Fibroblast of skin of abdomen (primary cell): ENCODE measurements at places on chromosomes 13 and 19.

- DNase-seq: no peak
Observed at GRCh38 chr13:24064371-24064770, 96.1 kb upstream of the SPATA13 start.

DNA sequence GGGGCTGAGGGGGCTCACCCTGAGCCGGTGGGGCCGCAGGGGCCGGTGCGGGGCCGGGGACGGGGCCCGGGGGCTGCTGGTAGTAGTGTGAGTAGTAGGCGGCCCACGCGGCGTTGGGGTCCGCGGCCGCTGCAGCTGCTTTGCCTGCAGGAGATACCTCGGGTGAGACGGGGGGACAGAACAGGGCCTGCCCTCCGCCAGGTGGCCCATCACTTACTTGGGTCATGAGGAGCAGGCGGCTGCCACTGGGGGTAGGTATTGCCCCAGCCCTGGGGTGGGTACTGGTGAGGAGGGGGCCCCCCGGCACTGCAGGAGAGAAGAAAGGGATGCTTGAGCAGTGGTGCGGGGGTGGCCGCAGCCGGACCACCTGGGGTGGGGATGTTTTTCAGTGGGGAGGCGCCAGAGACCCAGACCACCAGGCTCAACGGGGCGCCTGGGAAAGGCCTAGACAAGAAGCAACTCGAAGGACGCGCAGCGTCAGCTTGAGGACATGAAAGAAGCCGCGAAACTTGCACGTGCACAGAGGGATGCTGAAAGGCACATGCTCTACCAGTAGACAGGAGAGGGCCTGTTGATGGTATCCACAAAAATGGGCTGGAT is 8.9 kb downstream of the KHSRP start:
- DNase-seq: no peak

DNA sequence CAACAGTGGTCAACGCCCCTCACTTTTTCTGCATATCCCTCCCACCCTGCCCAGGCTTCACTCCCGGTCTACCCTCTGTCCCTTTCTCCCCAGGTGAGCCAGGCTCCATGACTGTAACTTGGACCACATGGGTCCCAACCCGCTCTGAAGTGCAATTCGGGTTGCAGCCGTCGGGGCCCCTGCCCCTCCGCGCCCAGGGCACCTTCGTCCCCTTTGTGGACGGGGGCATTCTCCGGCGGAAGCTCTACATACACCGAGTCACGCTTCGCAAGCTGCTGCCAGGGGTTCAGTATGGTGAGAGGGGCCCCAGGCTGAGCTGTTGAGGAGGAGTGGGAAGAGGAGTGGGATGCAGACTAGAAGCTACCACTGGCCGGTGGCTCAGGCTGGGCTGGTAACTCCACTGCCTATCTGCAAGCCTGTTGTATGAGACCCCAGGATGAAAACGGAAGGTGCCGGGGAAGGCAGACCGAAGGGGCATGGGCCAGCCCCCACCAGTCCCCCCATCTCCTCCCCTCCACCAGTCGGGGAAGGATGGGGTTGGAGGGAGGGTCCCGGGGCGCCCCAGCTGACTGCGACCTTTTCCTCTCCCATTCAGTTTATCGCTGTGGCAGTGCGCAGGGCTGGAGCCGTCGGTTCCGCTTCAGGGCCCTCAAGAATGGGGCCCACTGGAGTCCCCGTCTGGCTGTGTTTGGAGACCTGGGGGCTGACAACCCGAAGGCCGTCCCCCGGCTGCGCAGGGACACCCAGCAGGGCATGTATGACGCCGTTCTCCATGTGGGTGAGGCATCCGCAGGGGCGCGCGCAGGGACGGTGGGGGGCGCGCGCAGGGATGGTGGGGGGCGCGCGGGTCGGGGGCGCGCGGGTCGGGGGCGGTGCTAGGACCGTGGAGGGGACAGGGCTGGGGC is 14.4 kb downstream of the ACP7 start:
- no peak for DNase-seq

DNA sequence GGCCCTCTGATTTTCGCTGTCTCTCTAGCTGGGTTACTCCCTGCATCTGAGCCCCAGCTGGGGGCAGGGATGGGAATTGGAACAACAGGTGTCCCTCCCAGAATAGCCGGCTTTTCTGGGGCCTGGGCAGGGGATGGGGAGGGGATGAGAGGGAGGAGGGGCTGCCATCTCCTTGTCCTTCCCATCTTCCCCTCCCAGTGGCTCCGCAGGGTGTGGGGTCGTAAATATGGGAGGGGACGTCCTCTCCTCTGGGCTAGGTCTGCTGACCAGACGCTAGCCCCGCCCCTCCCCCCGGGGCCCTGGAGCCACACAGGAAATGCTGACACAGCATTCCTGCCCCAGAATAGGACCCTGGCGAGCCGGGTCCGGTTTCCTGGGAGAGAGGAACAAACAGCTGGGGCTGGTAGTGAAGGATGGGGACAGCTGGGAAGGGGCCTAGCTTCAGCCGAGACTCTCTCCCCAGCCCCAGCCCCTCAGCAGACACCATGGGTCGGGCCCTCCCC is 1.1 kb downstream of the RYR1 start:
- no peak for DNase-seq

DNA sequence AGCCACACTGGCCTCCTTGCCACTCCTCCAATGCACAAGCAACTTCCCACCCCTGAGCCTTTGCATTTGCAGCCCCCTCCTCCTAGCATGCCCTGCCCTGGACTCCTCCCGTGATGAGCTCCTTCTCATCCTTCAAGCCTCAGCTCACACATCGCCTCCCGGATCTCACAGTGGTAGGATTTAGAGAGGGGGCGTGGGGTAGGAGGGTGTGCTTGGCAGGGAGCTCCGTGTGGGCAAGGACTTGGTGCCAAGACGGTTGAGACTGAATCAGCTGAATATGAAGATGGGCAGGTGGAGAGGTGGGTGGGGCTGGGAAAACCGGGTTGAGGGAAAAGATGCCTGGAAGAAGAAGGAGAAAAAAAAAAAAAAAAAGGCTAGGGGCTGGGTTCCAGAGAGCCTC is 48.4 kb upstream of the ZNRF4 start:
- DNase-seq: no peak

DNA sequence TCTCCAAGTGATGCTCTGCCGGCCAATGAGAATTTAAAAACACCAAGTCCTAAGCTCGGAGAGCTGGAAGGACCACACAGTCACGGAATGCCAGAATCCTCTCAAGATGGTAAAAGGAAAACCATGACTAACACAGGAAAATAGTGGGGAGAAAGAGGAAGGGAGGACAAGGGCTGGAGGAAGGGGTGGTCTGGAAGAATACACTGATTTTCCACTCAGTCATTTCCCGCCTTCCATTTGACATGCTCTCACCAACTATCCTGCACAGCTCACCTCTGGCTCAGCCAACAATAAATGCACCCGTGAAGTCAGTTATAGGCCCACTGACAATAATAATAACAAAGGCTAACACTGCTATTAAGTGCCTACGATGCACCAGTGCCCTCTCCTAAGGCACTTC is 31.5 kb downstream of the SLC7A1 start:
- DNase-seq: no peak

DNA sequence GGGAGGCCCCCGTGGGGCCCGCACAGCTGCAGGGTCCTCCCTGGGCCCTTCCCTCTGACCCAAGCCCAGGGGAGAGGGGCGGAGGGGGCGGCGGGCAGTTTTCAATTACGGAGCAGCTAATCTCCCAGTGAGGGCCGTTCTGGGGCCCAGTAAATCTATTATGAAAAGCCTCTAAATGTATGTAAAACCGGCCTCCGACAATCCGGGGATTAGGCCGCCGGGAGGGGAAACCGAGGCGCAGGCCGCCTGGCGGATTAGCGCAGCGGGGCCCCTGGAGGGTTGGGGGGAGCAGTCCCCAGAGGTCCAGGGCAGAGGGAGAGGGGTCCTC is 25.1 kb downstream of the EFNA2 start:
- DNase-seq: no peak

- no peak for DNase-seq
Observed at GRCh38 chr13:79691826-79692225, 210.9 kb downstream of the NDFIP2 start.

GRCh38 chr19:17063428-17063827 is 11.8 kb downstream of the HAUS8 start:
- no peak for DNase-seq
